ENCODE measurements at places on chromosomes 12 and 14.

DNA sequence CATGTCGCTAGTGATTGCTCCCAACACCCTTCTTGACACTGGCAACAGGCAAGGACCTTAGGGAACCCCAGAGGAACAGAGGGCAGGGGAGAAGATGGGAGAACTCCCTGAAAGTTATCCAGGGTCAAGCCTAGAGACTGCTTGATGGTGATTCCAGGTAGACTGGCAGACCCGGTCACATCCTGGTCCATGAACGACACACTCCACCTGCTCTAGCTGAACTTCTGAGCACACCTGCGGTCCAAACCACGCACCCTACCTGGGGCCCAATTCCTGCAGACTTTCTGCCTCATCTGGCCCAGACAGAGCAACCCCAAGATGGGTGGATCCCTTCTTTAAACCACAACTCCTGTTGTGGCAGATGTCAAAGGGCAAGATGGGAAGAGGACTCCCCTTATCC is 34.2 kb downstream of the NCKAP5L start:
- H3K36me3 ChIP-seq, result peaks cover 18% of the 10 kb centered on the region
- H3K4me1 ChIP-seq, result peaks cover 3% of the 10 kb centered on the region
- DNase-seq, result no peak
- no peaks in the 10 kb centered on the region for H3K27me3 ChIP-seq

DNA sequence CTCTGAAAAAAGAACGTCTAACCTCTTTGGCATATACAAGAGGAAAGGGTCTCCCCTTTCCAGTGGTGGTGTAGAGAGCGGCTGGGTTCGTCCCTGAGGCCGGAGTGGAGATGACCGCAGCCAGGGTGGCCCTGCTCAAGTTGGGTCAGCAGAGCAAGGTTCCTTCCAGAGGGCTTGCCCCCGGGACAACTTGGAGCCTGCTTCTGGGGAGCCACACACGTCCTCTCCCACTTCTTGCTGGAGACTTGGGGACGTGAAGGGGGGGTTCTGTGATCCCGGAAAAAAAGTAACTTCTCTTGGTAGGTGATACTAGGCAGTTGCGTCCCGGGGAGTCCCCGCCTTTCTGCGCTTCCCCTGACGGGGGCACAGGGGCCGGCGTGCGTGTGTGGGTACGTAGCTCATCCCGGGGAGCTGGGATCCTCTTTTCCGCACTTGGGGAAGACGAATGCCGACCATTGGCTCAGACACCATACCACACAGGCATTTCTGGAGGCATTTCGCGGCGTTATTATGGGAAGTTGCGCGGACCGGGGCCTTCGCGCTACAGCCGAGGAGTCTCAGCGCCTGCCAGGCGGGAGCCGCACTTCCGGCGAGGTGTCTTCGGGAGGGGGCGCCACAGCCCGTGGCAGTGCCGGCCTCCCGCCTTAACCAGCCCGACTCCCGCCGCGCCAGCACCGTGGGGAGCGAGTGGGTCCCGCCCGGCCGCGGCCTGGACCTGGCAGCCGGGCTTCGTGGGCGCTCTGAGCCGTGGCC is 14.8 kb upstream of the PAX9 start:
- H3K4me1 ChIP-seq, result no peaks in the 10 kb centered on the region
- no peaks in the 10 kb centered on the region for H3K36me3 ChIP-seq
- H3K4me3 ChIP-seq, result peak overlapping the region; percentile 27
- no peak overlapping the region for H3K27ac ChIP-seq

DNA sequence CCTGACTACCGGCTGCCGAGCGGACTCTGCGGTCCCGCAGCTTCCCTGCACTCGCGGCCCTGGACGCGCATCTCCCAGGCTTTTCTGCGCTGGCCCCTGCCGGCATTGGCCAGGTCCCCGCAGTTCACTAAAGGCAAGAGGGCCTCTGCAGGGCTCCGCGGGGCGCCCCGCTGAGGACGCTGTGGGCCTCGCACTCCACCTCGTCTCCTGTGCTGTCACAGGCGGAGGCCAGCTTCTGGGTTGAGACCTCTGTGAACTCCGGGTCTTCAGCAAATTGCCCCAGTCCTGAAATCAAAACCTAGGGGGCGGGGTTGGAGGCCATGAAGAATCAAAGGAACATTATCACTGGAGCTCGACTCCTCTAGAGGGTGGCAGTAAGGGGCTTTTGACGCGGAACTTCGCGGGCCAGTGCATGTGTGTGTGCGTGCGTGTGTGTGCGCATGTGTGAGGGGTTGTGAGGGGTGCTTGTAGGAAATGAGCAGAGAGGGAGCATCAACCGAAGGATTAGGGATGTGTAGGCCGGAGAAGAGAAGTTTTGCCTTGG is 68.5 kb upstream of the CAPRIN2 start:
- DNase-seq, result no peak
- no peaks in the 10 kb centered on the region for H3K27me3 ChIP-seq
- H3K4me1 ChIP-seq, result no peaks in the 10 kb centered on the region
- H3K27ac ChIP-seq, result no peak overlapping the region

DNA sequence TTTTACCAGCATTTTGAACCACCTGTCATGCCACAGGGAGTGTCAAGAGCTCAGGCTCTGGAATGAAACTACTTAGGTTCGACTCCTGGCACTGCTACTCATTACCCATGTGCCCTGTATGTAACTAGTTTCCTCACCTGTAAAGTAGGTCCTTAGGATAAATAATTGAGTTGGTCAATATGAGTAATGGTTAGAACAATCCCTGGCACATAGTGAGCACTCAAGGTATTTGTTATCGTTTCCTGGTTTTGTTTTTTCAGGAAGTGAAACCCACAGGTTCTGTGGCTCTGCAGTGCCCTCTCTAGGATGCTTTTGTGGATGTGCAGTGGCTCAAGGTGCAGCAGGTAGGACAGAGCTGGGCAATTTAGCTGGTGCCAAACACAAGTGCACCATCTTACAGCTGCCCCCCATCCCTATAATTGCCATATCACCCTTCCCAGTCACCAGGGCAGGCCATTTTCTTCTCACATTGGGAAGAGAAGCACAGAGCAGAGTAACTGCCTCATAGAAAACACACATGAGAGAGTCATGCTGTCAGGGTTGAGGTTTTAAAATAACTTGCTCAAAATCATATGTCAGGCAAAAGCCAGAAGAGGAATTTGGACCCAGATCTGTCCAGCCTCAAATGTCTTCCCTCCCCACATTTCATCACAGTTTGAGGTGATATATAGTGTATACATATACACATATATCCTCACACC is 297.5 kb downstream of the RPAP3 start:
- no peaks in the 10 kb centered on the region for H3K27me3 ChIP-seq
- H3K4me3 ChIP-seq, result no peak overlapping the region
- DNase-seq, result no peak
- H3K36me3 ChIP-seq, result no peaks in the 10 kb centered on the region
- no peaks in the 10 kb centered on the region for H3K4me1 ChIP-seq
- H3K27ac ChIP-seq, result no peak overlapping the region

- no peak overlapping the region for H3K4me3 ChIP-seq
- no peaks in the 10 kb centered on the region for H3K27me3 ChIP-seq
- no peak overlapping the region for H3K27ac ChIP-seq
- no peaks in the 10 kb centered on the region for H3K4me1 ChIP-seq
- DNase-seq, result no peak
Measured at GRCh38 chr14:22807432-22808087, 7.7 kb downstream of the SLC7A7 start.

- no peaks in the 10 kb centered on the region for H3K4me1 ChIP-seq
- no peak overlapping the region for H3K4me3 ChIP-seq
- no peak for DNase-seq
- H3K36me3 ChIP-seq, result no peaks in the 10 kb centered on the region
- H3K27ac ChIP-seq, result no peak overlapping the region
- no peaks in the 10 kb centered on the region for H3K27me3 ChIP-seq
Measured at GRCh38 chr14:55265197-55265596, 6.0 kb upstream of the FBXO34 start.

DNA sequence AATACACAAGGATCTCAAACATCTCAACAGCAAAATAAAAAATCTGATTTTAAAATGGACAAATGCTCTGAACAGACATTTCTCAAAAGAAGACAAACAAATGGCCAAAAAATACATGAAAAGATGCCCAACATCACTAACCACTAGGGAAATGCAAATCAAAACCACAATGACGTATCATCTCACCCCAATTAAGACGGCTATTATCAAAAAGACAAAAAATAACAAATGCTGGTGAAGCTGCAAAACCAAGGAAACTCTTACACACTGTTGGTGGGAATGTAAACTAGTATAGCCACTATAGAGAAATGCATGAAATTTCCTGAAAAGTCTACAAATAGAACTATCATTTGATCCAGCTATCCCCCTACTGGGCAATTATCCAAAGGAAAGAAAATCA is 145.0 kb downstream of the BTG1 start:
- H3K4me3 ChIP-seq, result no peak overlapping the region
- no peaks in the 10 kb centered on the region for H3K4me1 ChIP-seq
- no peak overlapping the region for H3K27ac ChIP-seq
- no peaks in the 10 kb centered on the region for H3K36me3 ChIP-seq
- no peaks in the 10 kb centered on the region for H3K27me3 ChIP-seq

DNA sequence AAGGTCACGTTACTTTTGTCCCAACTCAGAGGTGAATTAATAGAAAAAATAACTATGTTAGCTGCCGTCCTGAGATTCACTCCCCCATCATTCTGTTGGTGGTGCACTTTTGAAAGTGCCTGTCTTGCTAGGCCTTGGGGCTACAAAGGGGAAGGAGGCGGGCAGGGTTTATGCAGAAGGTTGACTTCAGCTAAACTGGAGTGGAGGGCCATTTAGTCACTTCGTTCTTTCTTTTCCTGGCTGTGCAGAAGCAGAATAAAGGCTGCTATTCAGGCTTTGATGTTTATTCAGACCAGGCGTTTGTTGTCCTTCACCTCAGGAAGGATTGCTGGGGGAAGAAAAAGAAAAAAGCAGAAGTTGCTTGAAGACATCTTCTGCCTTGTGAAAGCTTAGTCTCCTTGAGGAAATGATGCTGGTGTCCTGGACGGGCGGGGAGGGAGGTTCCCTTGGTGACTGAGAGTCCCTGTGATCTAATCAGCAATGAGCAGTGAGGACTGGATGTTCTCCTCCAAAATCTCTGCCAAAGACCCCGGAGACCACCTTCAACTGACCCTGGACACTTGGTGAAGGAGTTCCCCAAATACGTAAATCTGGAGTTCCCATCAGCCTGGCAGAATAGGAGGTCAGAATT is 4.0 kb downstream of the GLT1D1 start:
- H3K4me1 ChIP-seq, result no peaks in the 10 kb centered on the region
- DNase-seq, result no peak
- no peaks in the 10 kb centered on the region for H3K27me3 ChIP-seq
- no peaks in the 10 kb centered on the region for H3K36me3 ChIP-seq
- H3K4me3 ChIP-seq, result no peak overlapping the region
- H3K27ac ChIP-seq, result no peak overlapping the region

- H3K4me1 ChIP-seq, result no peaks in the 10 kb centered on the region
- DNase-seq, result no peak
- H3K27ac ChIP-seq, result no peak overlapping the region
- no peak overlapping the region for H3K4me3 ChIP-seq
- no peaks in the 10 kb centered on the region for H3K36me3 ChIP-seq
- H3K27me3 ChIP-seq, result peaks cover 36% of the 10 kb centered on the region
Measured at GRCh38 chr12:132373901-132374611, 44.7 kb upstream of the GALNT9 start.

- no peaks in the 10 kb centered on the region for H3K27me3 ChIP-seq
- H3K4me1 ChIP-seq, result no peaks in the 10 kb centered on the region
- no peak overlapping the region for H3K4me3 ChIP-seq
- no peak for DNase-seq
Measured at GRCh38 chr14:79852950-79853744, 358.2 kb downstream of the DIO2 start.
